ENCODE measurements at places on chromosomes 11 and 22.
A peak's percentile ranks its signal among the peaks of the same experiment; 100 is the strongest.

DNA sequence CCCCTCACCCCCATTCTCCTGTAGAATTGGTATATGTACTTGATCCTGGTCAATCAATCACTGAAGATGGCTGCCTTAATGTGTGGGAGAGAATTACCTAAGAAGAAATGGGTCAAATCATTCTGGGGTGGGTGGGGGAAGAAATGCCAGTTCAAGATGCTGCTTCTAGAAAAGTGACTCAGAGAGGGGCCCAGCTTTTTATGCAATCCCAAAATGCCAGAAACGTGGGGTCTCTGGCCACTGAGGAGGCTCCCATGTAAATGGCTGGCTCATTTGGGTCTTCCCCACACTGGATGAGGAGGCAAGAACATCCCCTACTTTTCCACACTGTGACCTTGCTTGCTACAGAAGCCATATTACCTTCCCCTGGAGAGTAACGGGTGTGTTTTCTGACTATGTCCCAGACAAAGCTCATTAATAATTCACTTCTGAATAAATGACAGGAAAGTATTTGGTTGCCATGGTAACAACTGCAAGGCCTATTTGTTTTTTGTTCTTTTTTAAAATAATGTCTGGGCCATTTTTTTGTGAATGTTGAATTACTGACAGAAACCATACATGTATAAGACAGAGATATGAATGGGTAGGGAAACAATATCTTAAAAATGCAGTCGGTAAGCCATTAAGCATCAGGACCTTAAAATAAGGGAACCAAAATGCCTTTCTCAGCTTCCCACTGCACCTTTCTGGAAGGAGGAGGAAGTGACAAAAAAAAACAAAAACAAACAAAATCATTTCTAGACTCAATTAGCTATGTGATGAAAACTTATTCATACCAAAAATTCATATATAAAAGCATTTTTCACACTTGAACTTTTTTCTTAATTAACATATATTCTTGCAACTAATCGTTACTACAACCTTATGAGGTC lies 32.0 kb downstream of the SLC1A2 start:
- DNase-seq: no peak

DNA sequence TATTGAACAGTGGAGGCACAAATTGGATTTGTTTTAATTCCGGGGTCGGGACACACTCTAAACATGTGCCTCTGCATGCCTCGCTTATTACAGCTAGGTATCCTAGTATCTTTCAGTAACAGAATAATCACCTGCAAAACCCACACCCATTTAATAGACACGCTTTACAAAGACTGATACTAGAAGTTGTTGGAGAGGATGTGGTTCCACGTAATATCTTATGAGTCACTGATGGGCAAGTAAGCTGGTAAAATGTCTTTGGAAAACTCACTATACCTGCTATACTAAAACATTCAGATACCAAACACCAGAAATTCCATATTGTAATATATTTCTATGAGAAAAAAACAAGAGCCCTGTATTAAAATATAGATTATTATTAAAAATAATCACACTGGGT lies 84.0 kb downstream of the GGTLC2 start:
- DNase-seq: no peak

DNA sequence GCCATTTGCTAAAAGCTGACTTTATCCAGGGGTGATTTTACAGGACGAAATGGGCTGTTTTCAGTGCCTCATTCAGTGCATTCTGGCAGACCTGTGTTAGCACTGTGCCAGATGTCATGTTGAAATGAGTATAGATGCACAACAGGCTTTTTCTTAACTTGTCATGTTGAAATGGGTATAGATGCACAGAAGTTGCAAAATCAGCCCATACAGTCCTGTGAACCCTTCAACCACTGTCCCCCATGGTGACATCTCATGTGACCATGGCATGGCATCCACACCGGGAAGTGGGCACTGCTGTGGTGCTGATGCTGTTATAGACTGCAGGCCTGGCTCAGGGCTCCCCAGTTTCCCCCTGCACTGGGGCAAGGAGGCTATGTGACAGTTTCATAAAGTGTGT lies 2.5 kb downstream of the TALDO1 start:
- DNase-seq: no peak

DNA sequence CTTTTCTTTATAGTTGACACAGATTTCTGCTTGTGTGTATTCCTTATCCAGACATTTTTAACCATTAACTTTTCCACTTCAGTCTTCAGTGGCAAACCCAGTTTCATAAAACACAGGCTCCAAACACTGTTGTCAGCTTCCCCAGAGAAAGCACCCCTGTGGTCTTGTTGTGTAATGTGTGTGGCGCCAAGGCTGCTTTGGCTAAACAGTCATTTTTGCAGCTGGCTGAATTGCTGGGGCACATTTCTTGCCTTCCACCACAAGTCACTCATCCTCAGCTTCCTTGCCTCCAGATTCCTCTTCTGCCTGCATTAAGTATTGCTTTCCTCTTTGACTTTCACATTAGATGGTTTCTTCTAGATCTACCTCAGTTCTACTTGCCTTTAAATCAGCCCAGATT lies 40.5 kb downstream of the ARHGAP1 start:
- DNase-seq: no peak

DNA sequence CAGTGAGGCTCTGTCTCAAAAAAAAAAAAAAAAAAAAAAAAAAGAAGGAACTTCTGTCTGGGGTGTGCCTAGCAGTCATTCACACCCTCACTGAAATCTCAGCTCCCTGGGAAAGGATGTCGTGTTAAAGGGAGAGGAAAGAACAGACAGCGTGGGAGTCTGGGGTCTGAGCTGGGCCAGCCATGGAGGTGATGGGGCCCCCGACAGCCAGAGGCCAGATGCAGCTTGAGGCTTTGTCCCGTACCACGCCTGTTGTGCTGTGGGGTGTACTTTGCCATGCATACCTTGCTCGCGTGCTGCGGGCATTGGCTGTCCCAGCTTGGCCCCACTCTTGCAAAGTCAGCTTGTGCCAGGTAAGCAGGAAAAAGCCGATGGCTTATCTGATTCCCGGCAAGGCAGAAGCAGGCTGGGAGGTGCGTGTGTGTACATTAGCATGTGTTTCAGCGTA lies 4.6 kb downstream of the SYT12 start:
- no peak for DNase-seq

GRCh38 chr22:22049684-22050083 lies 67.1 kb upstream of the TOP3B start:
- no peak for DNase-seq

DNA sequence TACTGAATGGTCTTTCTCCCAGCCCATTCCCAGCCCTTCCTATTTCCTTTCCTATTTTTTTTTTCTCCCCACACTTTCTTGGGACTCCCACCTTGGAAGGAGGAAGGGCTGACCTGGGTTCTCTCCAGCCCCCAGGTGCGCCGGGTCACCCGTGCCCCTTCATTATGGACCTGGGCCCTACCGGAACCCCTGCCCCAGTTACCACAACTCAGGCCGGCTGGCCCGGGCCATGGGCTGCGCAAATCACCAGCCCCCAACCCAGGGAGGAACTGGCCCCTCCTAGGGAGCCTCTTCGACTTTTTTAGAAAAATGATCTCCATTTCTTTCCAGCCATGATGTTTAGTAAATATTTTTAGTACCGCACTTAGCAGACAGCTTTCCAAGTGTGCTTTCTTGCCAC lies 62.2 kb downstream of the MORC2 start:
- DNase-seq: no peak

DNA sequence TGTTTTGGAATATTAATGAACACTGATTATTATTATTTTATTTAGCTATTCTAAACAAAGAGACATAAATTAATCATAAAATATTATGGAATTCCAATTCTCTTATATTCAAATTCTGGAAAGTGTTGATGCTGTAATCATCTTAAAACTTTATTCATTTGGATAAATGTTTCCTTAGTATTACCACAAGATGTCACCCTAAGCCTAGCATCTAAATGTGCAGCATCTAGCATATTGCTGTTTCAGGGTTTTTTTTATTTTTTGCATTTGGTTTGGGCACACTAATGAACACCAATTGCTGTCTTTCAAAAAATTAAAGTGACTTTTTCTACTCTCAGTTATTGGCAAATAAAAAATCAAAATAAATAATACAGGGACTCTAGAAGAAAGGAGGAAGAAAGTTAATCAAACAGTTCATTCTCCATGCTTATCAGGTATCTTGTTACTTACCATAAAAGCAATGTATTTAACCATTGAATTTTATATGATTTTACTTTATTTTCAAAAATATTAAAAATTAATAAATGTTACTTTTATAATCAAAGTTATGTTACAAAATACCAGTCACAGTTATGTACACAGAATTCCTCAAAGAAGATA lies 31.8 kb downstream of the DLG2 start:
- peak; percentile 54 for DNase-seq

- DNase-seq: no peak
Observed at GRCh38 chr11:36047344-36047743, 103.5 kb downstream of the LDLRAD3 start.

DNA sequence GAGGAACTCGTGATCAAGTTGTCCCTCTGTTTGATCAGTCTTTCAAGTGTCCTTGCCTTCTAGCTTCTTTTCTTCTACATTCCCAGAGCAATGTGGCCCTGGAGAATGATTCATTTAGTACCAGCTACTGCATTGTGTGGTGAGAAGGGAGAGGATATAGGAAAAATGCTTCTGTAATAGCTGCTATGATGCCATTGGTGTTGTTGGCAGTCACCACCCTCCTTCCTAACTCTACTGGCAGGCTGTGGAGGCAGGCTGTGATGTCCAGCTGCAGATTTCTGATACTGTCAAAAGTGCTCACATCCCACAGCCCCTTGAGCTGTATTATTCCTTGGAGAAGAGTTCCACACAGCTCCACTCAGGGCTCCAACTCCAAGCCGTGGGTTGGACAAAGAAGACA lies 52.8 kb downstream of the ENDOD1 start:
- DNase-seq: no peak

DNA sequence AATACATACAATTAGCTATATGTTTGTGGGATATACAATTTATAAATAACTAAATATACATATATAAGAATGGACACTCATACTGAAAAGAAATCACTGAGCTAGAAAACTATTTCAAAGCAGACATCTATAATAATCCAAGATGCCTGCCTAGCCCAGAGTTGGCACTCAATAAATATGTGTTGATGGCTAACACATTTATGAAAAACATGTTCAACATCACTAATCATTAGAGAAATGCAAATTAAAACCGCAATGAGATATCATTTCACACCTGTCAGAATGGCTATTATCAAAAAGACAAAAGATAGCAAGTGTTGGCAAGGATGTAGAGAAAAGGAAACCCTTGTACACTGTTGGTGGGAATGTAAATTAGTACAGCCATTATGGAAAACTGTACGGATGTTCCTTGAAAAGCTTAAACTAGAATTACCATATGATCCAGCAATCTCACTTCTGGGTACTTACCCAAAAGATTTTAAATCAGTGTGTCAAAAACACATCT lies 29.8 kb downstream of the POU2AF1 start:
- DNase-seq: no peak

DNA sequence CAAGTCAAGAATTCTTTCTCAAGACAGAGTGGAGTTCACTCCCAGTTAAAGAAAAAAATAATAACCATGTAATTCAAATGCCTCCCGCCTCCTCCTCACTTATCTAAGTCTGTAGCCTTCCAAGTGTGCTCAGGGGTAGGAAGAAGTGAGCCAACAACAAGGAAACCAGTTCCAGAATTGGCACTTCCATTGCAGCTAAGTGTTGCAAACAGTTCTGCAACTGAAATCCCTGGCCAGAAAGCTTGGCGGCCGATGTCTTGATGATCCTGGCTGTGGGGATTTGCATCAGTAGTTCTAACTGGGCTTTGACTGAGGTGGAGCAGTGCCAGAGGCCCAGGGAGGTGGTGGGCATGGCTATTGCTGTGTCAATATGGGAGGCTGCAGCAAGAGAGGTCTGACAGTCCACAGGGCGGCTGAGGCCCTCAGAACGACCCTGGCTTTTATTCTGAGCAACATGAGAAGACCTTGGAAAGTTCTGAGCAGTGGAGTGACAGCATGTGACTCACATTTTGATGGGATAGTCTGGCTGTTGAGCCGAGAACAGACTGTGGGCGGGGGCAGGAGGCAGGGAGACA lies 19.2 kb downstream of the DHCR7 start:
- no peak for DNase-seq

GRCh38 chr11:75262436-75262835 lies 21.9 kb downstream of the TPBGL start:
- DNase-seq: no peak

GRCh38 chr11:1348146-1348795 lies 38.8 kb upstream of the TOLLIP start:
- no peak for DNase-seq

DNA sequence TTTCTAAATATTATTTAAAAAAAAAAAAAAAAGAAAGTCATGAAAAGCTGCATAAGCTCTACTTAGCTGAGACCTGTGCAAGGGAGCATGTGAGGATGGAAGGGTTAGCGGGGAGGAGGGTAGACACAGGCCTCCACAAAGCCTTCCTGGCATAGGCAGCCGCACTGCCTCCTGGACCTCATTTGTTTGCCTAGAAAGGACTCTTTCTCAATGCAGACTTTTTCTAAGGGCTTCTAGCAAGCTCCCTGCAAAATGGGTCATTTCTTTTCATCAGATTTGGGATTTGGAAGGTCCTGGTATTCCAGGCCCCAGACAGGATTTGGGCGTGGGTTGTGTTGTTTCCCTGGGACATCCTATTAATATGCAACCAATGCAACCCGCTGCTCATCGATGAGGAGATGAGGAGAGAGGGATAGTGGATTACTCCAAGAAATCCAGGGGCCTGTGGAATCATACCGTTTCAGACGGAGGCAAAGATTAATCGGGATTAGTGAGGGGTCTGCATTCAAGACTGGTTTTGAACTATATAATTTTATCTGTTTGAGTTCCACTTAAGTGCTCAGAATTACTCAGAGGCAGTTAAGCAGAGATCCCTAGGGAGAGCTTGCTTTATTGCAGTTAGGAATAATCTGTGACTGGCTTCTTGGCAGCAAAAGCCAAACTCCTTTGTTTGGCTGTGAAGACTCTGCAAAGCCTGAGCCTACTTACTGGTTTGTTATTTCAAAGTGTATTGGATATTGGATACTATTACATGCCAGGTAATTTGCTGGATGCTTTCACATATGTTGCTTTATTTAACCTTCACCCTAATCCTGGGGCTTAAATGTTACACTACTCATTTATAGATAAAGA lies 106.9 kb upstream of the NAV2 start:
- no peak for DNase-seq

- no peak for DNase-seq
Observed at GRCh38 chr11:2913776-2914175, 15.4 kb downstream of the PHLDA2 start.

GRCh38 chr11:44702889-44703288 lies 23.9 kb upstream of the TSPAN18 start:
- no peak for DNase-seq

DNA sequence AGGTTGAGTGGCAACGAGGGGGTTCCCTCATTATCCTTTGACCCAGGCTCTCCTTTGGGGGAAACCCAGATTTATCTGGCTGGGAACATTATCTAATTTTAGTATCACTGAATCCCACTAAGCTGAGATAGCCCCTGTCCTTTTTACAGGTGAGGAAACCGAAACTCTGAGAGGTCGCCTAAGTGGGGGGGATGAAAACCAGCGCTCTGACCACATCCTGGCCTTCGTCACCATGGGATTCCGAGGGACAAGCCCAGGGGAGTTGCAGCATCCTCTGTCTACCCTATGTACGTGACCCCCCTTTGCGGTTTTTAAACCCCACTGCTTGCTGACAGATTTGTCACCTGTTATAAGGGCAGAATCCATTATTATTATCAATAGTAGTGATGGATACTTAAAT lies 61.0 kb downstream of the ISX start:
- no peak for DNase-seq

- no peak for DNase-seq
Observed at GRCh38 chr22:35299217-35299672, 449 bp upstream of the TOM1 start.

GRCh38 chr11:96103102-96103501 lies 179.2 kb upstream of the MTMR2 start:
- DNase-seq: no peak

GRCh38 chr11:117874253-117874909 lies 2.1 kb downstream of the FXYD6 start:
- no peak for DNase-seq
